ENCODE measurements at places on chromosomes 13 and 19.

DNA sequence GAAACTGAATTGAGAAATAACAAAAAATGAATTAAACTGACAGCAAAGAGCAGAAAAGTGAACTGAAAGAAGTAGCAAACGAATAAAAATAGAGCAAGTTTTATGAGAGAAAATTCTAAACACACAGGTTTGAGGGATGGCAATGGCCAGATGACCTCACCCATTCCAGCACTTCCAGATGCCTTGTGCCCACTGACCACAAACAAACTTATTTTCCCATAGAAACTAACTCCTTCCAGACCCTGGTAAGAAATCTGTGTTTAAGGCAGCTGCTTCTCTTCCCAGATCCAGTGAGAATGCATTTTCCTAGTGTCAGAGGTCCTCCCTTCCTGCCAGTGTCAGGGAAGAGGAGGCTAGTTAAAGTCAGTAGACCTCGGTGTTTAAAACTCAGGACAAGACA is 51.7 kb downstream of the RXFP2 start:
- no peak for DNase-seq

- DNase-seq = peak; percentile 30
Measured at GRCh38 chr13:60111691-60112090, 52.0 kb downstream of the DIAPH3 start.

- DNase-seq = no peak
Measured at GRCh38 chr13:98983182-98983581, 5.3 kb upstream of the DOCK9 start.

- no peak for DNase-seq
Measured at GRCh38 chr19:6378486-6378885, 2.8 kb upstream of the PSPN start.

- DNase-seq = no peak
Measured at GRCh38 chr13:35865341-35866240, 265.6 kb downstream of the DCLK1 start.

GRCh38 chr13:29021717-29022116 is 201.6 kb downstream of the MTUS2 start:
- no peak for DNase-seq

DNA sequence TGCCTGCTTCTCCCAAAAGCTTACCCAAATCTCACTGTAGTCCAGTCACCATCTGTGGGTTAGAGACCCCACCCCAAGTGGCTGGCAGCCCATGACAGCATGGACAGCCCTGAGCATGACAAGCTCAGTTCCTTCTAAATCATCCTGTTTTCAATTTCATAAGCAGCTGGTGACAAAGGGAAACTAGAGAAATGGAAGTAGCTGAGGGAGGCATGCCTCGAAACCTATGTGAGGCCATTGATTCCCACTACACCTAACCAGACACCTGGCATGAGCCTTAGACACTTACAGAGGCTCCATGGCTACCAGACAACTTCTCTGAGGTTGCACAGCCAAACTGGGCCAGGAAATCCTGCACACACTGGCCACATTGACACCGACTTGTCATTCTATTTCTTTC is 56.2 kb downstream of the ABCC4 start:
- DNase-seq = no peak

DNA sequence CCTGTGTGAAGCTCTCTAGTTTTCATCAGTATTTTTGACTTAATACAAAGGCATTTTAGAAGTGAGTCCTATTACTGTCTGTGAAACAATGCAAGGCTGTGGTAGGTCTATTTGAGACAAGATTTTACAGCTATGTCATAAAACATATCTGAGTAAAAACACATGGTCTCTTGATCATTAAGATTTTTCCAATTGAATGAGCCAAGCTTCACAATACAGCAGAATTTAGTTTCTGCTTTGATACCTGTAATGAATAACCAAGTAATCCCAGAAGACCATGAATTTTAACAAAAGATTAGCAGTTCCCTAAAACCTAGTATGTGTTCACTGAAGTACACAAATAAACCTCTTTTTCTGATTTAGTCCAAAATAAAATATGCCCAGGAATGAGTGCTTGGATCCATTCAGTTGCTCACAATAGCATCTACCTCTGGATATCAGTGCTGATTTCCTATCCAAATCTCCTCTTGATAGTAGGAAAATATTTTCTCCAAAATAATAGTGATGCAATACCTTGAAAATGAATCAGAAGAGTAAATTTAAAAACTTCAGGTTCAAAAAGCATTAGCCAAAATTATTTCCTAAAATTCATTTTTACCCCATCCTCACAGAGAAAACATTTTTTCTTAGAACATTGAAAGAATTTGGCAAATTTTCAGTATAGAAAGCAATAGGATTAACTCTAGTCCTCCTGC is 533.5 kb upstream of the SGCG start:
- no peak for DNase-seq

GRCh38 chr13:104314926-104315535 is 1248.8 kb upstream of the SLC10A2 start:
- peak; percentile 14 for DNase-seq
